ENCODE measurements at places on chromosomes 16 and 17.

GRCh38 chr16:55250701-55251100, 73.3 kb upstream of the IRX6 start:
- no peak for DNase-seq

DNA sequence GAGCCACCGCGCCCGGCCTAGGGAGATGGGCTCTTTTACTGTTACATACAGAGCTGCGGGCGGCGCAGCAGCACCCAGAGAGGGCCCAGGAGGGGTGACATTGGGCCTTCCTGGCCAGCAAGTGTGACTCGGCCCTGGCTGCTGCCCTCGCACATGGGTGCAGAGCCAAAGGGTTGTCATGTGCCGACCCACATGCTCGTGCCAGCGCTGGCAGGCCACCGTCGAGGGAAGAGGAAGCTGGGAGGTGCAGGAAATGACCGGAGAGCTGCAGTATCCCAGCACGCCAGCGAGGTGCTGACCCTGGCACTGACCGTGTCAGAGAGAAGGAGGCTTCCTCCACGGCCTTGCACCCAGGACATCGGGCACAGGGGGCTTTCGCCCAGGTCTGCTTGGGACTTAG, 8.0 kb downstream of the ENDOV start:
- DNase-seq, result no peak

DNA sequence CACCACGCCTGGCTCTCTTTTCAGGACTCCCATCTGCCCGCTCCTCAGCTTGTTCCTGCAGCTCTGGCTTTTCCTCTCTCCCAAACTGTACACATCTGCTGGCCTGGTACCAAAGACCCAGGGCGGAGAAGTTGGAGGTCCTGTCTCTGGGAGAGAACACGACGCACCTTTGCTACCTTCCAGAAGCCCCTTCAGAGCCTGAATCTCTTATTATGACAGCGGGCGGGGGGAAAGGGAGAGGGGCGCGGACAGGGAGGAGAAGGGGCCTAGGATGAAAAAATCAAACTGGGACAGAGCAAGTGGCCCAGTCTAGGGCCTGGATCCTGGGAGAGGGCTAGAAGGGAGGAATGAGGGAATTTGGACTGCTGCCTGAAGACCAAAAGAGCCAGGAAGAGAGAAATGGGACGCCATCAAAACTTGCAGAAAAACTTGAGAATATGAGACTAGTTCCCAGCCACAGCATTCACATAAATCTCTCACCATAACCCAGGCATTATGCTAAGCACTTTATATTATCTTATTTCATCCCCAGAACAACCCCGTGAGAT, 2.5 kb upstream of the PER1 start:
- DNase-seq, result no peak

- no peak for DNase-seq
Measured at GRCh38 chr17:57266902-57267311, 10.6 kb downstream of the MSI2 start.

DNA sequence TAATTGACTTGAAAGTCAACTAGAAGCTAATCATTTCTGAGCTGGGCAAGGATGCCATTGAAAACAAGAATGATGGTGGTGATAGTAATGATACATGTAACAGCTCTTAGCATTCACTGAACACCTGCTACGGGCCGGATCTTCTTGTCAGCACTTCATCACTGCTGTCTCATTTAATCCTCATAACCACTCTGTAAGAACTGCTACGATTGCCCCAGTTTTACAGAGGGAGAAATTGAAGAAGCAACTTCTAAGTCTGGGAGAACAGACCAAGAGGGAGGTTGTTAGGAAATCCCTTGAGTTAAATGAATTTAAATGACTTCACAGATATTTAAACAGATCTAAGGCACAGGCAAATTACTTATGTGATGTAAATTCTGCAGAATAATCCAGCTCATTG, 7.0 kb upstream of the GAN start:
- DNase-seq, result no peak

DNA sequence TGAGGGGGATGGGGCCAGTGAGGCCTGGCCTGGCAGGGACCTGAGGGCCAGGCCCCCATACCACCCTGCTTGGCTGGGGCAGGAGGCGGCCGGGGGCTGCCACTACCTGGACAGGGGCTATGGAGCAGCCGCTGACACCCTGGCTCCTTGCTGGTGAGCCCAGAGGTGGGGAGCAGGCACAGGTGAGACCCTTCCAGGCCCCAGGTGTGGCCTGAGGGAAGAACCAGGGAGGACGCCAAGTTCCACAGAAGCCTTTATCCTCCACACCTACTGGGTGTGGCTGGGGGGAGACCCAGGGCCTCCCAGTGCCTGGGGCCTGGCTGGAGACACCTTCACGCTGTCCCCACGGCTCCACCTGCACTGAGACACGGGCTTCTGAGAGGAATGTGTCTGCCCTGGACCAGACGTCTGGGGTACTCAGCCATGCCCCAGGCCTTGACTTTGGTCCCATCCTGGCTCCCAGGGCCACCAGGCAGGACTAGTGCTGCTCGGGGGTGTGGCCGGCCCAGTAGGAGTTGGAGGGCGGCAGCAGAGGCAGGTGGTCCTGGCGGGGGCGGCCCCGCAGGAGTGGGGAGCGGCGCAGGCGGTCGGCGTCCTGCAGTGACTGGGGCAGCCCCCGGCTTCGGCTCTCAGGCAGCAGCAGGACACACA, 4.7 kb downstream of the SLC22A31 start:
- no peak for DNase-seq

DNA sequence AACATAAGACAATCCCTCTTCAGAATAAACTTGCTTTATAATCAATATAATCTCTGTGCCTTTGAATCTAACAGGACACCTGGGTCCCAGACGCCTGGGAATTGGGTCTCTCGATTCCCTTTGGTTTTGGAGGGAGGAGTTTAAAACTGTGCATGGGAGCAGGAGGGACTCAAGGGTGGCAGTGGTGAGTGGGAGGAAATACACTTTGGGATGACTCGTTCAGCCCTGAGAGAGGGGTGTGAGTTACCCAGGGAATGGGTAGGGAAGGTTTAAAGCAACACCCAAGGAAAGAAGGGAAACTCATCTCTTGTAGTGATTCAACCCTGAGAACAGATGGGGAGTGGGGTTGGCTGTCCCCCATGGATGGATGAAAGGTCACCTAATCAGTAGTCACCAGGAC, 1.6 kb downstream of the RANGRF start:
- no peak for DNase-seq

DNA sequence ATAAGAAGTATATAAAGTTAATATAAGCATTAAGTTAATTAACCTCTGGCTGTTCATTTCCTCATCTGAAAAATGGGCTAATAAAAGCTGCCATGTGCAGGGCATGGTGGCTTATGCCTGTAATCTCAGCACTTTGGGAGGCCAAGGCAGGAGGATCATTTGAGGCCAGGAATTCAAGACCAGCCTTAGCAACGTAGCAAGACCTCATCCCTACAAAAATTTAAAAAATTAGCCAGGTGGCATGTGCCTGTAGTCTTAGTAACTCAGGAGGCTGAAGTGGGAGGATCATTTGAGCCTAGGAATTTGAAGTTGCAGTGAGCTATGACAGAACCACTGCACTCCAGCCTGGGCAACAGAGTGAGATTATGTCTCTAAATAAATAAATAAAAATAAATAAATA, 40.6 kb upstream of the MMD start:
- no peak for DNase-seq

GRCh38 chr16:27817038-27817437, 246.5 kb downstream of the GSG1L start:
- no peak for DNase-seq

DNA sequence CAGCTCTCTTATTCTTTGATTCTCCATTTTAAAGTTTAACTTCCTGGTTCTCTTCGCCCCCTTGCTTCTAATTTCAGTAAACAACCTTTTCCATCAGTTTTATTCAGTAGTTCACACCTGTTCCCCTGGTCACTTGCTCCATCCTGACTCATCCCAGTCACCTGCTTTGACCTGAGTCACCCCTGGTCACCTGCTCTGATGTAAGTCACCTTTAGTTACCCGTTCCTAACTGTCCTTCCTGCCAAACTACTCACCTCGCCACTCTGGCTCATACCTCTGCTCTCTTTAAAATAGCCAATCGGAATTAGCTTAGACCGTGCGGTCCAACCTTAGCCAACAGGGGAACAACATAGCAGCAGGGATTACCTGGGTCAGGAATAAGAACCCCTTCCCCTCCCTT, 4.7 kb upstream of the NLRC5 start:
- no peak for DNase-seq

- DNase-seq, result no peak
Measured at GRCh38 chr17:2695961-2696760, 15.4 kb downstream of the CLUH start.

DNA sequence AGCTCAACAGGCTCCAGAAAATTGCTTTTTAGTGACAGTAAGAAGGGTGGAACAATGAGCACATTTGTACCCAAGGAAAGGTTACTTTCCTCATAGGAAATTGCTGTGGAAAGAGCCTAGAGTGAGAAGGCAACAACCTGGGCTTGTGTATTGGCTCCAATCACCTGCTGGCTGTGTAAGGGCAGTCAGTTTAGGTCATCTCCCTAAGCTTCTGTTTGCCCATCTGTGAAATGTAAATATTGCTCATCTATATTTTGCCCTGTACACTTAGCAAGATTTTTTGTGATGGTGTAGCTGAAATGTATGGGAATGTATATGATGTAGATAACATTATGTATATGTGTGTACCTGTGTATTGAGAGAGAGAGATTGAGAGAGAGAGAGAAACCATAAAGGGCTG, 225.2 kb upstream of the MPHOSPH6 start:
- no peak for DNase-seq

DNA sequence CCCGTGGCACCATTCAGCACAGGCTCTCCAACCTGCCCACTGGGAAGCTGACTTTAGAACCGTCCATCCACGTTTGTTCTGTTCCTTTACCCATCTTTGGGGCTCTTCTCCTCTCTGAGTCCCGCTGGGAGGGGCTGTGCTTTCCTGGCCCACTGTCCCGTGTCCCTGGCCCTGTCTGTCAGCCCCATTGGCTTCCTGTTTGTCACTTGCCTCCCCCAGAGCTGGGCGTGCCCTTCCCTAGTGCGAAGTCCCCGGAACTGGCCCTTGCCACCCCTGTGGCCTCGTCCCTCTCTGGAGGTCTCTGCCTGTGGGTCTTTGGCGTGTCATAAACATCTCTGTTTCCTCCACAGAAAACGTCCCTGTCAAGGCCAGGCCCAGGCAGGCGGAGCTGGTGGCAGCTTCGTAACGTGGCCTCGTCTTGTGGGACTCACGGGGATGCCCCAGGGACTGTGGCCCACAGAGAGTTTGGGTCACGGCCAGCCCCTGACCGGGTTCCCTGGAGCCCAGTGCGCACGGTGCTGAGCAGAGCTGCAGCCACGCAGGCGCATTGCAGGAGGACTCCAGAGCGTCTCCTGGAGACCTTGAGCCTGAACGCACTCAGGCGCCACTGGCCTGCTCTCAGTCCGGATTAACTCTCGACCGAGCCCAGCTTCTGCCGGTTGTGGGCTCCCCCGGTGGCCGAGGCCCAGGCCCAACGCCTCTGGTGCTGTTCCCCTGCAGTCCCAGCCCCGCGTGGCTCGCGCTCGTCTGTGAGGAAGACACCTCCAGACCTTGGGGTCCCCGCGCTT, 7.3 kb downstream of the CHMP6 start:
- DNase-seq, result no peak

DNA sequence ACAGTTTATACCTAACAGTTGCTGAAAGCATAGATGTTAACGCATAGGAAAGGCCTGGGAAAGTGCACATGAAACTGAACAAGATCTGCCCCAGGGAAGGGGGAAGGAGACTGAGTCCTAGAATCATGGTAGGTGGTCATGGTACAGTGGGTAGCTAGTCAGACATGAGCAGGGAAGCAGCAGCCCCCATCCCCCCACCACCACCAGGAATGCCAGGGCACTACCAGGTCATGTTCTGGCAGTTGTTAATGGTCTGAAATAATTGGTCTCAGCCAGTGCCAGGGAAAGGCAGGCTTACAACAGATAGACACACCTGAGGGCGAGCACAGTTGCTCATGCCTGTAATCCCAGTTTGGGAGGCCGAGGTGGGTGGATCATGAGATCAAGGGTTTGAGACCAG, 185.2 kb downstream of the CPPED1 start:
- DNase-seq, result no peak

GRCh38 chr17:80529104-80529903, 15.3 kb upstream of the RPTOR start:
- no peak for DNase-seq

GRCh38 chr16:81702506-81702905, 76.6 kb upstream of the PLCG2 start:
- DNase-seq, result no peak

DNA sequence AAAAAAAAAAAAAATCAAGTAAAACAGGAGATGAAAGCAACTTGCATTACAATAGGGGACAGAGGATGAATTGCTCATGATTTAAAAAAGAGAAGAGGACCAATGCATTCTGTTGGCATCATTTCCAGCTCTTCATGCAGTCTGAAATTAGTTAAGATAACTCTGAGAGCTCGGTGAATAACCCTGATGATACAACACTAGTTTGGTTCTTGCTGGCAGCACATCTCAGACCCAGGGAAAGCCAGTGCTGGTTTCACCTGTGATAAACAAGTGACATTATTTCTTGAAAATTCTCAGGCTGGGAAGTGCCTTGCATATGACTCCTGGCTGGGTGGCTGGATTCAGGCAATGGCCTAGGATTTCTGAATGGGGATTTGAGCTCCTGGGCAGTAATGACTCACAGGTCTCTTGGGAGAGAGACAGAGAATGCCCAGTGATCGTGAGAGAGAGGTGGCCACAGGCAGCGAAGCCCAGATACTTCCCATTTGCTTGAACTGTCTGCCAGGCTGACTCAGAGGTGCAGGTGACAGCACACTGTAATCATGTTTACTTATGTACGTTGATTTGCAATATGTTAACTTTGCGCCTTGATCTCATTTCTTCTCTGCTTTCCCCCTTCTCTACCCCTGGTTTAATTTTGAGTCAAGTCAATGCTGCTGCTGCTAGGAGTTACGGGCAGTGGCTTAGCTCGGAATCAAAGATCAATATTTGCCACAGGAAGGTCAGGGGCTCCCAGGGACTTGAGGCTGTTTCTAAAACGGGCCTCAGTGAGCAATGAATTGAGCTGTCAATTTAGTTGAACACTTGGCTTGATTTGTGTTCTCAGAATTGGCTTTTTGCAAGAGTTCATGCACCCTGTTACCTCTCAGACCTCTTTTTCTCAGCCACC, 27.1 kb downstream of the ARSG start:
- no peak for DNase-seq

DNA sequence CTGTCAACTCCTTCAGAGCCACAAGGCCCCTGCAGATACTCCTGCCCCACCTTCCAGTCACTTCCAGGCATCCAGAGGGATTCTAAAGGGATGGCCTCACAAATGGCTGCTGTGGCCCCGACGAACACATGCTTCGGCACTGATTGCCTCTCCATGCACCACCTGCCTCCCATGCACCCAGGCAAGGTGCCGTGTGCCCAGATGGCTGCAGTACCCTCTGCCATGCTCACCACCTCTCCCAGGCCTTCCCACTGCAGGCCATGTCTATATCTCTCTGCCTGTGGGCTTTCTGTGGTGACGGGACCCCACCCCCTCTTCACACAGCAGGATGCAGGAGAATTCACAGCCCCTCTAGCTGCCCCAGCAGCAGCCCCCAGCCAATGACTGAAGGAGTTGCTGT, 27.9 kb upstream of the LYRM9 start:
- no peak for DNase-seq

DNA sequence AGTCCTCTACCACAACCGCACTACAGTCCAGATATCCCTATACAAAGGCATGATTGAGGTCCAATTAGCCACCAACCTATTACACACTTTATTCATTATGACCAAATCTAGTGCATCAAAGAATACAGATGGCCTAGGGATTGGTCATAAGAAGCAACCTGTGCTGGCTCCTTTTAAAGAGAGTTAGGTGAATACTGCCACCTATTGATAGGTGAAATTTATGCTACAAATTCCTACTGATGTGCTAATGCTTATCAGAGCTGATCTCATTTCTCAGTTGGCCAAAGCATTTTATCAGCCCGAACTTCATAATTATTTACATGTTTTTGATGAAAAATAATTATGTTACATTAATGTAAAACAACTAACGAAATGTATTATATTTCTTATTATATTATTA, 166.3 kb downstream of the ANKFN1 start:
- DNase-seq, result no peak

Data from stimulated activated CD8-positive, alpha-beta memory T cell treated with anti-CD3 and anti-CD28 coated beads, Interleukin-4, amount 100 ng/mL, for 1 hour (primary cell).